ENCODE measurements at places on chromosomes 5 and 9.
A peak's percentile ranks its signal among the peaks of the same experiment; 100 is the strongest.

- no peak for DNase-seq
Measured at GRCh38 chr5:15704397-15704947, 204.5 kb downstream of the FBXL7 start.

DNA sequence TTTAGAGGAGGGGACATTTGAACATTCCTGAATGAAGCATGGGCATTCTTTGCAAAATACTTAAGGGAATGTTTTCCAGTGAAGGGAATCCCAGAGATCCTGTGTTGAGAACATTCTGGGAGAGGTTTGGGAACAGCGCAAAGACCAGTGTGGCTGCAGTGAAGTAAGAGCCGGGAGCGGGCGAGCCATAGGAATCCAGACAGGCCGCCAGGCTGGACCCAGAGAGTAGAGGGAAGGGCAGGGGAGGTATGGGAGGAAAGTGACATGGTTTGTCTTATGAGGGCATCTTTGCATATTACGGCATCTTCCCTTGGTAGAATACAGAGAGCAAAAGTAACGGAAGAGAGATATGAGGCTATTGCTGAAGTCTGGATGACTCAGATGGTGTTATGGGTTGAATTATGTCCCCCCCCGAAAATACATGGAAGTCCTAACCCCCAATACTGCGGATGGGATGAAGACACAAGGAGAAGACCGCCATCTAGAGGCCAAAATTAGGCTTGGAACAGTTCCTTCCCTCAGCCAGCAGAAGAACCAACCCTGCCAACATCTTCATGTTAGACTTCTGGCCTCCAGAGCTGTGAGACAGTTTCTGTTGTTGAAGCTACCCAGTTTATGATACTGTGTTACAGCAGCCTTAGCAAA, 268.2 kb downstream of the MAST4 start:
- DNase-seq = peak; percentile 34

- DNase-seq = peak; percentile 29
Measured at GRCh38 chr5:134026521-134027287, 21.9 kb upstream of the VDAC1 start.

- no peak for DNase-seq
Measured at GRCh38 chr5:386432-387341, 56.3 kb upstream of the EXOC3 start.

DNA sequence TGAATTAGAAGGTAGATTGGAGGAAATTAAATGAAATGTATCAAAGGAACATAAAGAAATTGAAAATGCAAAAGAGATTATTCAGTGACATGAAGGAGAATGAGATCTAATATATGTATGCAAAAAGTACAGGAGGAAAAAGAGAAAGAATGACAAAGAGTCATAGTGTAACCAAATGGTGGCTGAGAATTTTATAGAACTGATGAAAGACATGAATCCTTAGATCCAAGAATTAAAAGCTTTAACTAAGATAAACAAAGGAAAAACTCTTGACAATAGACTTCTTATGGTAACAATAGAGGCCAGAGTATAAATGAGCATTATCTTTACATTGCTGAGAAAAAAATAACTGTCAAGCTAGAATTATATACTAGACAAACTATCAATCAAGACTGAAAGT, 505.4 kb upstream of the CD180 start:
- no peak for DNase-seq

DNA sequence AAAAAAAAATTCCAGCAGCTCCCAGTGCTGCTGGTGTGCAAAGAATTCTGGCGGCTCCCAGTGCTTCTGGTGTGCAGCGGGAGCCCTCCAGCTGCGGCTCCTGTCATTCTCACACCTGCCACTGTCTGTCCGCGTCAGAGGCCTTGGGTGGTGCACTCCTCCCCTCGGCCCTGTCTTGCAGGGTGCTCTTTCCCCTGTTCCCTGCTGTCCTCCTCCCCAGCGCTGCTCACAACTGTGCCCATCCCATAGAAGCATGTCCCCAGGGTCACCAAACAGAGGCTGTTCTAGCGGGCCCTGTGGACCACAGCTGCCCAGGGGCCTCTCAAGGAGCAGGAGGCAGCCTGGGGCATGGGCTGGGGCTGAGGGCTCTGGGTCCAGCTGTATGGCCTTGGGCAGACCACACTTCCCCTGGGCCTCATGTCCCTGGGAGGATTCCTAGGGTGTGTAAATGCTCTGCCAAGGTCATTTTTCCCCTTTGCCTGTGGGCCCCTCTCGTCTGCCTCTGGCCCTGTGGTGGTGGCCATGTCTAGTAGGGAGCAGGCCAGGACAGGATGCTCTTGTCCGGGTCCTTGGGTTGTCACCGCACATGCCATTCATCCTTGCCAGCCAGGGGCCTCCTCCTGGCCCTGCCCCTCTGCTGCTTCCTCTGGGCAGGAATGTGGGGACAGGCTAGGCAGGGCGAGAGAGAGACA, 68.2 kb downstream of the PHF2 start:
- no peak for DNase-seq

- DNase-seq = no peak
Measured at GRCh38 chr5:78768781-78769380, 120.3 kb upstream of the LHFPL2 start.

- no peak for DNase-seq
Measured at GRCh38 chr9:127927988-127928675, 2.4 kb downstream of the PIP5KL1 start.

DNA sequence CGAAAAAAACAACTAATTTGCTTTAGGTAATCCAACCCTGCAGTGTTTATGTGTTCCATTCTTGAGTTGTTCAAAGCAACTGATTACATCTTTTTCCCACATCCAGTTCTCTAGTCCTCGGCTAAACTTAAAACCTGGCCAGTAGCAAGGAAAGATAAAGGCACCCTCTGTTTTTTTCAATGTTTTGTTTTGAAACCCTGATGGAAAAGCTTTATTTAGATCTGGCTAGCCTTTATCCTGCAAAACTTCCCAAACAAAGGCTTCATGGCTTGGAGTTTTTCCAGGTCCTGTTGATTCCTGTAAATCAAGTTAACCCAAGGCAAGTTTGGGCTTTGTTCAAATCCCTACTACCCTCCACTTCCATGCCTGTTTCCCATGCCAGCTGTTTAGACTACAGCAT, 105.1 kb downstream of the CEMIP2 start:
- no peak for DNase-seq

GRCh38 chr9:125649315-125649714, 57.7 kb downstream of the MAPKAP1 start:
- no peak for DNase-seq

- DNase-seq = no peak
Measured at GRCh38 chr9:108543251-108543778, 312.5 kb downstream of the ACTL7B start.

- DNase-seq = no peak
Measured at GRCh38 chr9:69874301-69875060, 53.9 kb downstream of the CFAP95 start.

- DNase-seq = no peak
Measured at GRCh38 chr9:38337181-38337580, 55.3 kb upstream of the ALDH1B1 start.

DNA sequence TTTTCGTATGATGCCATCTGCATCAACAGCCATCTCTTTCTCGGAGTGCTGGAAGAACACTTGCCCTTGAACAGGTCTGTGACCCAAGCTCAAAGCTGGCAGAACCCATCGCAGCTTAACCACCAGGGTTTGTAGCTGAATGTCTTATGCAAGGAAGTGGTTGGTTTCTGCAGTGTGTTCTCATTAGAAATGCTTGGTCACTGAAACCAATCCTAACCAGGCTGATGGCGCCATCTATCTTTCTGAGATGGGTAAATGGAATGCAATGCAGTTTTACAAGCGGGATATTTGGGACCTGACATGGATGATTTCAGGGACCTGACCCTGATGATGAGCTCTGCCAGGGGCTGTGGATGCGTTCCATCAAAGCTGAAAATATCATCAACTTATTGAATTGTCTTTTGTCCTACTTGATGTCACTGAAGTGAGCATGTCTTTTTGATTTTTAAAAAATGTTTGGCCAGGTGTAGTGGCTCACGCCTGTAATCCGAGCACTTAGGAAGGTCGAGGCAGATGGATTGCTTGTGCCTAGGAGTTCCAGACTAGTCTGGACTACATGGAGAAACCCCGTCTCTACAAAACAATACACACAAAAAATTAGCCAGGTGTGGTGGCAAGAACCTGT, 28.7 kb downstream of the DMRT3 start:
- DNase-seq = peak; percentile 34

- no peak for DNase-seq
Measured at GRCh38 chr9:126157826-126158587, 168.6 kb upstream of the MVB12B start.

GRCh38 chr5:170334626-170335025, 37.0 kb upstream of the LCP2 start:
- DNase-seq = no peak

DNA sequence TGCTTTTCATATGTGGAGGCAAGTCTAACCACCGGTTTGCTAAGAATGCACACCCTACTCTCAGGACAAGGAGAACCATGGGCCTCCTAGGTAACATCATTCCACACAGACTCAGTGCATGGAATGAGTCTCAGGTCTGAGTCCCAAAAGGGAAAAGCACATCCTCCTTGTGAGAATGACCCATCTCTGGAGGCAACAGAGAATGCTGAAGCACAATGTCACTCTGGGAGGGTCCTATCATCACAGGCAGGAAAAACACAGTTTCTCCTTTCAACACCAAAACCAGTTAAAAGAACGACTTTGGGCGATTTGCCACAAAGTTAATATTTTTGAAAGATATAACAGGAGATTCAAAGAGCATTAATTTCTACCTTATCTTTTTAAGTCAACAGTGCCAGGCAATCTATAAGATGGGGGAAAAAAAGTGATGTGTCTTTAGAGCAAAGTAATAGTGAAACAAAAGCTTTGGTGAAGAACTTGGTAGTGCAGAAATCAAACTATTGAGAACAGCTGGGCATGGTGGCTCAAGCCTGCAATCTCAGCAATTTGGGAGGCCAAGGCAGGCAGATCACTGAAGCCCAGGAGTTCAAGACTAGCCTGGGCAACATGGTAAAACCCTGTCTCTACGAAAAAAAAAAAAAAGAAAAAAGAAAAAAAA, 97.3 kb downstream of the OXCT1 start:
- DNase-seq = no peak

GRCh38 chr5:149708981-149709594, 21.0 kb upstream of the PPARGC1B start:
- DNase-seq = no peak

- DNase-seq = no peak
Measured at GRCh38 chr9:89430995-89431394, 66.9 kb downstream of the SEMA4D start.

GRCh38 chr5:140794595-140795258, at the start of gene PCDHA2:
TSS of gene PCDHA2 (plus strand) at chr5:140794852.
- no peak for DNase-seq

GRCh38 chr9:79433703-79434102, 138.1 kb upstream of the TLE4 start:
- DNase-seq = no peak

DNA sequence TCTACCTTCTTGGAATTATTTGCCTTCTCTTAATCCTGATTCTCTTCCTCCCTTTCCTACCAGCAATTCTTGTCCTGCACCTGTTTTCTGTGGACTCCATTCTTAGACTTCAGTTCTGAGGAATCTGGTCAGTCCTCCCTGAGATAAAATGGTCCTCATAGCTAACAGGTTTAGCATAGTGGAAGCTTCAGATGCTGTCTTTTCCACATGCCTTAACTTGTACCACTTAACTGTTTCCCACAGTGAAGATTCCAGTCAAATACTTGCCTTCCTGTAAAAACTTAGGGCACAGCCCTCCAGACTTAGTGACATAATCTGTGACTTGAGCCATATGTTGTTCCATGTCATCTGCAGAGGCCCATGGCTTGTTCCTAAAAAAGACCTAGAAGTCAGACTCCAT, 261.3 kb downstream of the CWC27 start:
- DNase-seq = no peak

- no peak for DNase-seq
Measured at GRCh38 chr5:95369782-95370181, 21.4 kb upstream of the FAM81B start.

DNA sequence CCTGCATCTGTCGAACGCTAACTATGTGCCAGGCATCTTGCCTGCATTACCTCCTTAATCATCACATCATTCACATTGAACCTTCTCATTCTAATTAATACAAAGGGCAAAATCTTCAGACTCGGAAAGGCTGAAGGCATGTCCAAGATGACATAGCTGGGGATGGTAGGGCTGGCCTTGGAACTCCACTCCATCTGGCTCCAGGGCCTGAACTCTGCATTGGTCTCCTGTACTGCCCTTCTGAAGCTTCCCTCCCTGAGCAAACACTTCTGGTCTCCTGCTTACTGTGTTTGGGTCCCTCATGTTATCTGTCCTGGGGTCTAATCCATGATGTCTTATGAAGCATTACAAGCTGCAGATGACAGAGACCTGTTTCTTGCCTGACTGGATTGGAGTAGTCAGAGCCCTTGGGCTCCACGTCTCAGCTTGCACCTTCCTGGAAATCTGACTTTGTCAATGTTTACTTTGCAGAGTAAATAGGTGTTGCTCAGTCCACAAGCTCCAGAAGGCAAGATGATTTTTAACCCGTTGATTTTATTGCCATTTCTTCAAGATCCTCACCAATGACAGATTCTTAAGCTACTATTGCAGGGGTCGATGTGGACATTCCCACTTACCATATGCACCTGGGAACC, 106.1 kb downstream of the GALNT10 start:
- no peak for DNase-seq

DNA sequence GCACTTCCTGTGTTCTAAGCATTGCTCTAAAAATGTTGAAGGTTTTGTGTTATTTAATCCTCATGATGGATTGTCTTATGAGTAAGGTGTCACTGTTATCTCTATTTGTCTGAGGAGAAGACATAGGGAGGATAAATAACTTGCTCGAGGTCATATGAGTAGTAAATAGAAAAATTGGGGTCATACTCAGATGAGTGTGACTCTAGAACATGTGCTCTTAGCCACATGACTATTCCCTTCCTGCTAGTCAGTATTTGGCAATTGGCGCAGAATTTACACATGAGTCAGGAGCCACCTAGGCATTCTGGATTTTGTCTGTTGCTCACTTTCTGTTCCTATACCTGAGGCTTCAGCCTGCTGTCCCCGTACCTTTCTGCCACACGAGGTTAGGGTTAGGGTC, 234.6 kb upstream of the CD180 start:
- no peak for DNase-seq

DNA sequence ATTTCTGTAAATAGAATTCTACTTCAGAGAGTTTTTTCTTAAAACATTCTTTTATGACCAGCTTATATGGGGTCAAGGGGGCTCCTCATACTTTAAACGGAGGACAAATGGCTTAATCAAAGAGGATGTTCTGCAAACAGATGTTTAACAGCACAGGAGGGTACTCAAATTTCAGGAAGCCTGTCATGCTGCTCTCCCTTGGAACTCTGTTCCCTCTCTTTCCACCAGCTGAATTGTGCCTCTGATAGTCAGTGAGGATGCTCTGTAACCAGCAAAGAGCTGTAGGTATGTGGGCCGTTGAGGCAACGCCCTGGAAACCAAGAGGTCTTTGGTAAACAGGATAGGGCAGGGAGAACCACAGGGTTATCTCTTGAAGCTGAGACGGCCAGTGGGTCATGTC, 161.1 kb downstream of the C5orf15 start:
- no peak for DNase-seq
